ENCODE measurements at places on chromosomes 7 and 10.

DNA sequence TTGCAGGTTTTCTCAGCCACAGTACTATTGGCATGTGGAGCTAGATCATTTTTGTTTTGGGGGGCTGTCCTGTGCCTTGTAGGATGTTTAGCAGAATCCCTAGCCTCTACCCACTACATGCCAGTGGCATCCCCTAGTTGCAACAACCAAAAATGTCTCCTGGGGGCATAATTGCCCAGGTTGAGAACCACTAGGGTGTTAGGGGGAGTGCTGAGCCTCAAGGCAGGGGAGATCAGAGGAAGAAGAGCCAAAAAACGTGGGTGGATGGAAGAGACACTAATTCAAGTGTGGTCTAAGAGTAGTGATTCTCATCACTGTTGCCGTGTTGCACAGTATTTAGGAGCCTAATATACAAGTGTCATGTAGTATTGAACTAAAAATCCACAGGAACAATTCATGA lies 31.7 kb upstream of the CCNY start:
- DNase-seq, result no peak

GRCh38 chr7:11931307-11931706 lies 99.3 kb upstream of the THSD7A start:
- no peak for DNase-seq

DNA sequence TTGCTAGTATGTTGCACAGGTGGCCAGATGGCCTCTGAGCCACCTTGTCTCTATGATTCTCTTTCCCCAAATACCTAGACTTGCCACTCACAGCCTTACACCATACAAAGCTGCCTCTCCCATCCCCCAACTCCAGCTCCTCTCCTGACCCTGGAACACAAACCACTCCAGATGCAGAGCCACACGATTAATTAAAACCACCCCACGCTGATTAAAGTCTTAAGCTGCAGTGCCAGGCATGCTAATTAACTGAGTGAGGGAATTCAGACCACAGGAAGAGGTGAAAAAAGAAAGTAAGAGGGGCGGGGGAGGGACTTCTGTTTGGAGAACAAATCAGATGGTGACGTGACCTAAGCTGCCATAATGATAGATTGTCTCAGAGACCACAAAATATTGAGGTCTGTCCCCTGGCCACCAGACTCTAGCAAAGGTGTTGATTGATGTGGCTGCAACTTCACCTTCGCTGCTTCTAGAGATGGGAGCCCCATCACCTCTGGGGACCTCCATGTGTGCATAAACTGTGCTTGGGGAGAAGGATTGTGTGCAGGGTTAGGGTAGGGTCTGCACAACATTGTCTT lies 331.3 kb downstream of the PLXNA4 start:
- DNase-seq, result no peak

- DNase-seq, result no peak
Measured at GRCh38 chr7:139844779-139845442, 15.8 kb downstream of the TBXAS1 start.

- no peak for DNase-seq
Measured at GRCh38 chr10:62573929-62574328, 199.8 kb downstream of the ZNF365 start.

- peak; percentile 15 for DNase-seq
Measured at GRCh38 chr10:68301790-68302502, 29.9 kb upstream of the HNRNPH3 start.

- DNase-seq, result no peak
Measured at GRCh38 chr10:49610114-49610457, at the start of gene SLC18A3. Gene SLC18A3, plus strand, starts transcription at chr10:49610310. Its CDS starts 431 bp downstream, at chr10:49610741.

DNA sequence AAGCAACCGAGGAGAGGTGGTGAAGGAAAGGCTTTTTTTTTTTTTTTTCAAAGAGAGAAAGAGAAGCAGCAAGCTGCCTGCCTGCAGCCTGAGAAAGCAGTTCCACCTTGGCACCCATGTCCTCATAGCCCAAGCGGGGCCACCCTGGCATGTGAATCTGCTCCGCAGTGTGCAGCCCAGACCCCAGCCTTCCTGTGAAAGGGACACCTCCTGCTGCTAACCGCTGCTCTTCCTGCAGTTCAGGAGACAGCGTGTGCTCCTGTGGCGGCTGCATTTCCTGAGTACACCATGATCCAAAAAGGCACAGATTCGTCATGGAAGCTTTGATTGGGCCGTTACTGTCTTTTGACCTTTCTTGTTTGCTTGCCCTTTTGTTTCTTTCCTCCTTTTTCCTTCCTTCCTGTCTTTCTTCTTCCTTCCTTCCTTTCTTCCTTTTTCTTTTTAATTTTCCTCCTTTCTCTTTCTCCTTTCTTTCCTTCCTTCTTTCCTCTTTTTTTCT lies 38.1 kb downstream of the IKZF1 start:
- DNase-seq, result no peak

DNA sequence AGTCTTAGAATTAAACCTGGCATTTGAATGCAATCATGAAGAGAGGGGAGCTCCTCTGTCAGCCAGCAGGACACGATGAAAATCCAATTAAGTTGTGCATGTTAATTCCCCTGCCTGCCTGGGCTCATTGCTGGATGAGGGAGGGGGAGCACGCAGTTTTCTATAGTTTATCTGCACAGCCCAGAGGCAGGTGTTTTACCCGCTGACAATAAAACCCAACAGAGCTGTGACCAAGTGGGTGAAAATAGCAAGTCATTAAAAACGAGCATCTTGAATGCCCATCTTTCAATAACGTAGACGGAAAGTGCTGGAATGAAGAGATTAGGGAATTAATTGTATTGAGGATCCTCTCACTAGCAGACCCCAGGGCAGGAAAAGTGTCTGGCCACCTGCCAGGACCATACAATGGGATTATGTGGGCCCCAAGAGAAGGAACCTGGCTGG lies 100.1 kb upstream of the FAM20C start:
- no peak for DNase-seq

- no peak for DNase-seq
Measured at GRCh38 chr10:104844073-104844472, 203.0 kb downstream of the SORCS3 start.

GRCh38 chr10:132300582-132300981 lies 7.2 kb downstream of the STK32C start:
- DNase-seq, result no peak

DNA sequence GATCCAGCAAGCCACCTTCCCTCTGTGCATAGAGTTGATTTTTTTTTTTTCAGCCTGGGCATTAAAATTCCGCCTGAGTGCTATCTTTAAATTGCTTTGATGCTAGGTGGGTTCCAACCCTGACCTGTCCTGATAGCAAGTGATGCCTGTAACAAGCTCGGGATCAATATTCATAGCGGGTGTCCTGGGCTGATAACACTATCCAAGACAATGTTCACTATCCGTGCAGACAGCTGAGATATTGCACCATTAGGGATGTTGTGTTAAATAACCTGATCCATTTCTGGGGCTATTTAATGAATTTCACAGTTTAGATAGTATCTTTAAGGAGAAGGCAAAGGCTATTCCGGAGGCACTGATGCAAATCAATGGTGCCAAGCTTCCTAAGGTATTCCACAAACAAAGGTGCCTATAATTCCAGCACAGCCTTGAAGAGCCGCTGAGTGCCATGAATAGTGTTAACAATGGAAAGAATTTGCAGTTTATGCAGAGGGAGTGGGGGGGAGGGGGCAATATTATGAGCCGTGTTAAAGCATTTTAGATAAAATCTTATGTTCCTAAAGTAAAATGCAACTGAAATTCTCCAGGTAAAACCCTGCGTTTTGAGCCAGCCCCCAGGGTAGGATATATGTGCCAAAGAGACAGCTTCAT lies 4.2 kb upstream of the NKX1-2 start:
- no peak for DNase-seq

GRCh38 chr7:132435016-132435990 lies 141.0 kb downstream of the PLXNA4 start:
- no peak for DNase-seq

DNA sequence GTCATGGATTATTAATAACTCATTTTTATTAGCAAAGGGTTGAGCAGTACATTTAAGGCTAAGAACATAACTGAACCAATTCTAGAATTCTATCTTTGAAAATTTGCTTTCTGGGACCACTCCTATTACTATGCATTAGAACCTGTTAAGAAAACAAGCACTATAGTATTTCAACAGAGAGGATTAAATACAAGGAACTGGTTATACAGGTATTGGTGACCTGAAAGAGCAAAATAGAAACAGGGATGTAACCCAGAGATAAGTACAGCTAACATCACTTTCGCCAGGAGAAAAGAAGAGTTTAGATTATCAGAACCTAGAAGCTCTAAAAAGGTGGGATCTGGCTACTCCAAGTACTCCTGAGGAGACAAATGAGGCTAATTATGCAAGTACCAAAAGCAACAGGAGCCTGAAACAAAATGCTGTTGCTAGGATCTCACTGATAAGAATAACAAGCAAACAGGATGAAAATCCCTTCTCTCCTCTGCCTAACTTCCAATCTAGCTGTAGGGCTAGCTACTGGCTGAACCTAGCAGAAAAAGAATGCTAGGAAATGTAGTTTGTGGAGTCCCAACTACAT lies 32.1 kb upstream of the ELAPOR2 start:
- no peak for DNase-seq

DNA sequence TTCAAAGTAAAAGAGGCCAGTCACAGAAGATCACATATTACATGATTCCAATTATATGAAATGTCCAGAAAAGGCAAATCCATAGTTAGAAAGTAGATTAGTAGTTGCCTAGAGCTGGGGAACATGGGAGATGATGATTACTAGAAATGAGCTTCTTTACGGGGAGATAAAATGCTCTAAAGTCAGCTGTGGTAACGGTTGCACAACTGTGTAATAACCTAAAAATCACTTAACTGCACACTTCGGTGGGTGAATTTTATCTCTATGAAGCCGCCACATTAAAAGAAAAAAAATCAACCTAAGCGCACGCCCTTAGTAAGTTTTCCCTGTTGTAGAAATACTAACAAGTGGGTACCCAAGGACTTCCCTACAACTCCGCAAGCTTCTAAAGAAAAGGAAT lies 15.9 kb downstream of the XRCC2 start:
- no peak for DNase-seq

GRCh38 chr10:96999337-96999736 lies 167.2 kb downstream of the LCOR start:
- DNase-seq, result no peak

GRCh38 chr10:22977751-22978150 lies 49.9 kb downstream of the ARMC3 start:
- no peak for DNase-seq

- no peak for DNase-seq
Measured at GRCh38 chr10:21832821-21833130, 170.8 kb downstream of the DNAJC1 start.

DNA sequence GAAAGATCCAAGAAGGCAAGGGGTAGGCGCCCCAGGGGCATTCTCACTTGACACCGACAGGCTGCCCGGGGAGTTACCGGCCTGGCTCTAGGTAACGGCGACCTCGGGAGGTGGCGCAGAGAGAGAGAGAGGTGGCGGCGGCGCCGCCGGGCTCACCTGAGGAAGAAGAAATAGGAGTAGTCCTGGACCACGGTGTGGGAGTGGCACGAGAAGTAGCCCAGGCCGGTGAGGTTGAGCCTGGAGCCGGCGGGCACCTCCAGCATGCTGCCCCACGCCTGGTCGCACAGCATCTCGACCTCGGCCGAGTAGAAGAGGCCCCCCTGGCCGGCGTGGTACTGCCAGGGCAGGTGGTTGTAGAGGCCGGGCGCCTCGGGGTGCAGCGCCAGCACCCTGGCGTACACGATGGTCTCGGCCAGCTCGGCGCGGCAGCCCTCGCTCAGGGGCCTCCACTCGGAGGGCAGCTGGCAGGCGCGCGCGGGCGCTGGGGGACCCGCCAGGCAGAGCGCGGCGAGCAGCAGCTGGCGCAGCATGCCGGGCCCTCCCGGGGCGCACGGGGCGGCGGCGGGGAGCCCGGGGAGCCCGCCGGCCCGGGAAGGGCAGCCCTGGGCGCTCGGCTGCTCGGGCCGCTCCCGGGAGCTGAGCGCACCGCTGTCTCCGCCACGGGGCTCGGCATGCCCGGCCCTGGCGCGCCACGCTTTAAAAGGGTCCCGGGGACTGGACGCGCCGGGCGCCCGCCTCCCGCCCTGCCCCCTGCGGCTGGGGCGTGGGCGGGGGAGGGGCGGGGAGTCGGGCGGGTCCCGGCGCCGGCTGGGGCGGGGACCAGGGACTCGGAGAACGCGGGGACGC lies at the start of gene CCDC3:
TSS of gene CCDC3 (minus strand) at position 673 of the 846 bp plus-strand sequence. CDS start at position 530, 143 bp downstream.
- no peak for DNase-seq

GRCh38 chr10:15877836-15878576 lies 17.7 kb upstream of the MINDY3 start:
- DNase-seq, result no peak

GRCh38 chr7:116530107-116530820 lies 5.4 kb downstream of the CAV1 start:
- DNase-seq, result no peak

- DNase-seq, result no peak
Measured at GRCh38 chr10:32046151-32046550, 10.1 kb downstream of the KIF5B start.

- no peak for DNase-seq
Measured at GRCh38 chr10:470339-471003, 219.0 kb downstream of the DIP2C start.

GRCh38 chr10:43037942-43038782 lies 38.7 kb upstream of the RET start:
- DNase-seq, result no peak

DNA sequence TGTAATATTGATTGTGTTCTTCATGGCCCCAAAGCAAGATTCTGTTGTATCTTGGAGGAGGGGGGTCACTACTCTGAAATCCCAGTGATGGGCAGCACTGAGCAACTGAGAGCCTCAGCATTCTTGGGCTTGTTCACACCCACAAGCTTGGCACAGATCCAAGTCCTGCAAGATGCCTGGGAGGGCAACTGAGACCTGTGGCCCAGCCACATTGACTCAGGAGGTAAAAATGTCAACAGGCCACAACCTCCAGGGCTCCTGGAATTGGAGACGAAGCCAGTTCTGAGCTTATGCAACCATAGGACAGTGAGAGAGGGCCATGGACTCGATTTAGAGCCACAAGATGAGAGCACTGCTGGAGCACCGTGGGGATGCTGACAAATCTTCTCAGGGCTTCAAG lies 3.1 kb upstream of the DOCK1 start:
- no peak for DNase-seq

DNA sequence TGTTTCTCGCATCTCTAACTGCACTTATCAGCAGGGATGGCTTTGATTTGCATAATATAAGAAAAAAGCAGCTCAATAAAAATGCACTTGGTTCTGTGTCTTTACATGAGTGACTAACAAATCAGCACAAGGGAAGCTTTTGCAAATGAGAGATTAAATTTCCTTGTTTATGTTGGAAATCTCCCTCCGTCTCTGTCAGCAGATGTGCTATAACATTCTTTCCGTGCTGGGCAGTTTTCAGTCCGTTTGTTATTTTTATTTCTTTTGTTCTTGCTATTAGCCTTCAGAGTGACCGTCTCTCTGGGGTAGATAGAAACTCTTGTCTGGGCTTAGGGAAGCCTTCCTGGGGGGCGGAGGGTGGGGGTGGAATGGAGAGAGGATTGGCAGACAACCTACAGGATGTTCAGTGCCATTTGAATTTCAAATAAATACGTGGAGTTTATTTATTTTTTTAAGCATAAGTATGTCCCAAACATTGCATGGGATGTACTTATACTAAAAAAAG lies 96.0 kb downstream of the GATA3 start:
- no peak for DNase-seq

- no peak for DNase-seq
Measured at GRCh38 chr10:26413375-26413774, 24.8 kb upstream of the APBB1IP start.

Data from COLO829 (cell line).